ENCODE measurements at places on chromosomes 3 and 15.
A peak's percentile ranks its signal among the peaks of the same experiment; 100 is the strongest.

DNA sequence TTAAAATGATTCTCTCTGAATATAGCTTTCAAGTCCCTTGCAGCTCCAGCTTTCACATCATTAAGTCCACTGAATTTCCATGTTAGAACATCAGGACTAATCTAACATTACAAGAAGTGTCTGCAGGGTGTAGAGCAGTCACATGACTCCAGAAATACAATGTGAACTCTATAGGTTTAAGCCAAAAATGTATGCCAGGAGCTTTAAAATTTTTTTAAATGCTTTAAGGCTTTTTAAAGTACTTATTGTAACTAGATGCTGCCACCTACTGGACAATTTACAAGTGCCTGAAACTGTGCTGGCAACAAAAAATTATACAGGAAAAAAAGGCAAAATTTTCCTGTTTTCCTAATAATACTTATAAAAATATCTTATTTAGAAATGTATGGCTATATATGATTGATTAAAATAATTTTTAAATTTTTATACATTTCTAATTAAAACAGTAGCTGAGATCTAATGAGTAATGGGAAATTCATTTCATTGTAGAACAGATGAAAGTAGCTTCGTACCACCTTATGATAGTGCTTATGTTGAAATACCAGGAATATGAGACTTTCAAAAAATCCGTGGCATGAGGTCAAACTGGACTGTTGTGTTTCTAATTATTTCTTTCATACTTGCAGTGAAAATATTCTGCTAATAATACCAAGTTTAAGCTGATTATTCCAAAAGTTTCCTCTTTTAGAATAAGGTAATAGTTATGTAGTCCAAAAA lies 25.7 kb downstream of the FSIP1 start:
- peak; percentile 57 for DNase-seq

DNA sequence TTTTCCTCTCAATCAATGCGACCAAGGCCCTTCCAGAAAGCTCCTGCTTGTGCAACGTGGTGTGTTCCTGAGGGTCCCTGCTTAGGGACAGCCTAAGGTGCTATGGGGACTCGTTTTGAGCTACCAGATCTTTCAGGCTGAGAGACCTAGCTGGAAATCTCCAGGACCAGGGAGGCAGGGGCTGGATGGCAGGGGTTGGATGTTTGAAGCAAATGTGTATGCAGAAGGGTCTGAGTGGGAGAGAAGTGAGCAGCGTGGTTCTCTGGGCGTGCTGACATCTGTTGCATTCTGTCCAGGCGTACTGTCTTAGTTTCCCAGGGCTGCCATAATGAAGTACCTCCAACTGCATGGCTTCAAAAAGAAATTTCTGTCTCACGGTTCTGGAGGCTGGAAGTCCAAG lies 31.7 kb upstream of the SLCO2A1 start:
- no peak for DNase-seq

- no peak for DNase-seq
Observed at GRCh38 chr3:28718074-28718849, 369.6 kb upstream of the AZI2 start.

GRCh38 chr15:75982468-75982867 lies 29.8 kb downstream of the NRG4 start:
- no peak for DNase-seq
